Epithelial cell of proximal tubule (primary cell): ENCODE measurements at places on chromosomes 3 and 15.

GRCh38 chr3:186502966-186503712 lies 41.0 kb downstream of the CRYGS start:
- no peak for DNase-seq

- no peak for DNase-seq
Observed at GRCh38 chr3:45665101-45665572, 24.1 kb upstream of the SACM1L start.

DNA sequence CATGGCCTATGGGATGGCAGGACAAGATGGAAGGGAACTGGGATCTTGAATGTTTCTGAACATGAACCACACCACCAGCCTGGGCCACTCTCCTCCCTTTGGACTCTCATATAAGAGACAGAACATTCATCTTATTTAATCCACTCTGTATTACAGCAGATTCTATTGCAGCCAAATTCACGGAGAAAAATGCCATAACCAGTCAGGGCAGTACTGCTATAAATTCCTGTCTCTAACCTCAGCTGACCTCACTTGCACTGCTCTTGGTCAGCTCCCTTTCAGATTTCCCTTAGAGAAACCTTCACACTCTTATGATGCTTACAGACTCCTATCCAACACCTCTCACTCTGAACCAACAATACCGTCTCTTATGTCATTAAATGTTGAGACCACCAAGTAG lies 101.4 kb downstream of the RYK start:
- DNase-seq, result no peak

DNA sequence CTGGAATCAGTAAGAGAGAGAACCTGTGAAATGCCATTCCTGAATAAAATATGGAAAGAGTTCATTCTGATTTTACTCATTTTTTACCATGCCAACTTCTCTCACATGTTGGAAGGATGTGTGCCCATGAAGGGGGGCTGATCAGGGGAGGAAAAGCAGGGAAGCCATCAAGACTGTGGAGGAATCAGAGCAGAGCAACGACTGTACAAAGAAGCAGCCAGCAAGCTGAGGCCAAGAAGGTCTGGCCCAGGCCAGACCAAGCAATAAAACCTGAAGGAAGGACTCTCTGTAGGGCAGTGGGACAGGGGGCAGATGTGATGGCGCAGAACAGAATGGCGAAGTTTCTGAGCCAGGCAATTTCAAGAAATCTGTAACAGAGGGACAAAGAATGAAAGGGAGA lies 24.0 kb upstream of the ARNT2 start:
- no peak for DNase-seq

DNA sequence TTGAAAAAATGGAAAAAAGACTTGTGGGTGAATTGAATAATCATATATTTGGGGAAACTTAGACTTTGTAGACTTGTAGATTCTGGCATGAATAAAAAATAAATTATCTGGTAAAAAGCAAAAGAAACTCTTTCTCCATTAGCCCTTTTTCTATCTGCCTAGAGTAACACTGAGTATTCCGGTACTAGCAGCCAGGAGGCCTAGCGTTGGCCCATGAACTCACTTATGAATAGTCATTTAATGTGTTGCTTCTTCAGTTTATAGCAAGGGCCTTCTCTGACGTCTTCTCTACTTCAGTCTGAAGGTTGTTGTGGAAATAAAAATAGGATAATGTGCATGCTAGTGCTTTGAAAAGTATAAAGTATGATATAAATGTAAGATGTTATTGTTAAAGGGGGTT lies 851.2 kb upstream of the NR2F2 start:
- DNase-seq, result no peak

DNA sequence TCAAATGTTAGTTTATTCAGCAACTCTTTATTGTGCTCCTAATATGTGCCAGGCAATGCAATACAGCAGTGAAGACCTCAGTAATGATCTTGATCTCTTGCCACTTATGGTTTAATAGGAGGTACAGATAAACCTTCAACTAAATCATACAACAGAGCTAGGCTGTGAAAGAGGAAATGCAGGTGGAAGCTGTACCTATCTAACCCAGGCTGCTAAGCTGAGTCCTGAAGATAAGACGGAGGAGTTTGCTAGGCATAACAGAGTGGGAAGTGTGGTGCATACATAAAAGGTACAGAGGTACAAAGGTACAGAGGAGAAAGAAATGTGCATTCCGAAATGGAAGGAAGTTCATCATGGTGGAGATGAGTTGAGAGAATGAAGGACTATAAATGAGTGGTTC lies 35.0 kb downstream of the KBTBD8 start:
- DNase-seq, result no peak

DNA sequence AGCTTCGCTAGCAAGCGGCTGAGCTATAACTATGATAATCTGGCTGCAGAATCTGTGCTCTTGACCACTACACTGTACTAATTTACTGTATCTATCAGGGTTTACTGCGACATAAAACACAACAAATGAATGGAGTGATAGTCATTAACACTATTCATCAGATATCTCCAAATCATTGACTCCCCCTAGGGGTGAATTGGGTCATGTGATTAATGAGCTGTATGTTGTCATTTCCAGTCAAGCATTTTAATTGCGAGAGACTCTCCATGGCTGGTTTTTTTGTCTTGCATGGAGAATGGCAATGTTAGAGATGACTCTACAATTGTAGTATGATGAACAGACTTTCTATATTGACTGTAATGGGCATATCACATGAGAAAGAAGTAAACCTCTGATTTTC lies 10.5 kb upstream of the TM4SF18 start:
- DNase-seq, result no peak

GRCh38 chr3:177468816-177469215 lies 271.5 kb upstream of the TBL1XR1 start:
- DNase-seq, result peak; percentile 71

- no peak for DNase-seq
Observed at GRCh38 chr3:51706021-51706485, 815 bp upstream of the GRM2 start.

GRCh38 chr15:74497584-74497983 lies 36.6 kb upstream of the UBL7 start:
- DNase-seq, result no peak

DNA sequence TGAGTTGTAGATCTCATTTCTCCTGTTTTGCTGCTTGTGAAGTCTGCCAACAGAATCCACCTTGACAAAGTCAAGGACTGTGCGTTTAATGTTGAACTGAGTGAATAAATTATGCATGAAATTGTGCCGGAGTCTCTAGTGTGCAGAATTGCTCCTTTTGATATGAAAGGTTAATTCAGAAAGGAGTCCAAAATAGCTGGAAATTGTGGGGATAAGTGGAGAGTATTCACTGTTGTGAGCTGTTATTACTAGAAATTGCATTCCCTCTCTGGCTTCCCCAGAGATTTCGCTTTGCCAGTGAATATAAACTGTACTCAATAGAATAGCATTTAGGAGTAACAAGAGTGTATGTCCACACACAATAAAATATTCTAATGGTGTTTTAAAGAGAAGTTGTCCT lies 43.1 kb downstream of the SAMMSON start:
- no peak for DNase-seq

- no peak for DNase-seq
Observed at GRCh38 chr3:45995236-45996192, at the start of gene FYCO1. FYCO1 (minus strand) TSS chr3:45995824; CDS start chr3:45984910, 10,914 bp downstream.

- DNase-seq, result no peak
Observed at GRCh38 chr15:87631775-87632174, 624.8 kb downstream of the NTRK3 start.

- DNase-seq, result no peak
Observed at GRCh38 chr3:43768381-43768973, 77.7 kb downstream of the ABHD5 start.

GRCh38 chr3:67866571-67866970 lies 212.2 kb upstream of the SUCLG2 start:
- DNase-seq, result no peak

- DNase-seq, result peak; percentile 45
Observed at GRCh38 chr3:114496021-114496434, 202.2 kb downstream of the TIGIT start.

GRCh38 chr15:37979671-37980409 lies 45.4 kb downstream of the TMCO5A start:
- no peak for DNase-seq

- no peak for DNase-seq
Observed at GRCh38 chr15:92645051-92645631, 10.4 kb downstream of the FAM174B start.

GRCh38 chr3:64209866-64210621 lies 15.2 kb downstream of the PRICKLE2 start:
- no peak for DNase-seq

- DNase-seq, result no peak
Observed at GRCh38 chr3:147407498-147408187, 1.3 kb upstream of the ZIC4 start.

GRCh38 chr15:56252386-56252785 lies 8.7 kb upstream of the RFX7 start:
- DNase-seq, result no peak

GRCh38 chr3:69091389-69092029 lies 6.8 kb downstream of the ARL6IP5 start:
- no peak for DNase-seq

- no peak for DNase-seq
Observed at GRCh38 chr3:183266454-183266853, 13.4 kb downstream of the B3GNT5 start.

- no peak for DNase-seq
Observed at GRCh38 chr3:136390574-136390973, 140.4 kb downstream of the PCCB start.

DNA sequence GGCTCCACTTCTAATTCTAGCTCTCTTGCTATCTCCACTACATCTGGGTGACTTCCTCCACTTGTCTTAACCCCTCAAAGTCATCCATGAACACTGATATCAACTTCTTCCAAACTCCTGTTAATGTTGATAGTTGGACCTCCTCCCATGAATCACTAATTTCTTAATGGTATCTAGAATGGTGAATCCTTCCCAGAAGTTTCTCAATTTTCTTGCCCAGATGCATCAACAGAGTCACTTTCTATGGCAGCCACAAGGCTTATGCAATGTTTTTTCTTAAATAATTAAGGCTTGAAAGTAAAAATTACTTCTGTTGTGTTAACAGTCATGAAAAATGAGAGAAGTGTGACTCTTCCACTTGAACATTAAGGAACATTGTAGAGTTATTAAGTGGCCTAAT lies 164.3 kb downstream of the PCCB start:
- no peak for DNase-seq

DNA sequence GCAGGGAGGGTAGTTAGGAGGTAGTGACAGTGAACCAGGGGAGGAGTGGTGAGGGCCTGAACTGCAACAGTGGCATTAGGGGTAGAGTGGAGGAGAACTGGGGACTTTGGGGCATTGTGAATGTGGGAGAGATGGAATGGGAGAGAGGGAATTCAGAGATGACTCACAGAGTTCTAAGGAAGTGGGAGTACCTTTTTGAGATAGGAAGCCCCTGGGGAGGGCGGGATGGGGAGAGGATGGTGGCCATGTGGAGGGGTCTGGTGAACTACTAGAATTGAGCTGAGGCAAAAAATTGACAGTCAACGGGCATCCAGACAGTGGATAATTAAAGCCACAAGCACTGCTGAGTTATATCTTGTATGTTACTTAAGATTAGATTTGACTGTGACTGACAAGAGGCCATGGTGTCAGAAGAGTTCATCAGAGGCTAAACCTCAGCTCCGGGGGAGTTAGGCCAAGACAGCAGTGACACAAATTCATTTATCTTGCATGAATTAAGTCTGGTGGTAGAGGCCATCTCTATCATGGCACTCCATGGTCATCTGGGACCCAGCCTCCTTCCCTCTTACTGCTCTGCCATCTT lies 34.0 kb downstream of the PLEKHO2 start:
- no peak for DNase-seq

- no peak for DNase-seq
Observed at GRCh38 chr3:21216598-21216997, 534.4 kb downstream of the ZNF385D start.

- no peak for DNase-seq
Observed at GRCh38 chr15:57189466-57189865, 186.8 kb upstream of the CGNL1 start.

GRCh38 chr3:71589132-71589531 lies 5.6 kb upstream of the FOXP1 start:
- DNase-seq, result no peak

DNA sequence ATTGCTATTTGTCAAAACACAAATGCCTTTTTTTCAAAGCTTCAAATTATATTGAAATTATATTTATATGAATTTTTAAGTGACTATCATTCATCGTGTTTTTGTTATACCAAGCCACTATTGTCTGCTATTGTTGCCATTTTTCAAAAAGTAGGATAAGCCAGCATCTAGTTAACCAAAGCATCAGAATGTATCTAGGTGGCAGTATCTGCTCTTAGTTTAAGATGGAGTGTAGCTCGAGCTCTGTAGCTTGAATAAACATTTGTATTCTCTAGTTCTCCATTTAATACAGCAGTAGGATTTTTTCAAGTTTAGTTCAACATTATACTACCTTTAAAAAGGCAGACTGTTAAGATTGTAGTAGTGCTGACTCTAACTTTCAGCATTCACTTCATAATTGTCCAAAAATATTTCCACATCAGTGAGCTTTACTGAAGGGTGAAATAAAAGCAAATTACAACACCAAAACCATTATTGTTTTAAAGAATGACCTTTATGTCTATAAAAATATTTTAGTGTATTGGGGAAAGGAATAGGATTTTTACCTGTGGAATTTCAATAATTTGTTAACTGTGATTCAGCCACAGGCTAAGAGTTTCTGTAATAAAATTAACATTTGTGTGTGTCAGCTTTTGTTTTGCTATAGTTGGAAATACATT lies 19.6 kb upstream of the C15orf61 start:
- DNase-seq, result no peak

DNA sequence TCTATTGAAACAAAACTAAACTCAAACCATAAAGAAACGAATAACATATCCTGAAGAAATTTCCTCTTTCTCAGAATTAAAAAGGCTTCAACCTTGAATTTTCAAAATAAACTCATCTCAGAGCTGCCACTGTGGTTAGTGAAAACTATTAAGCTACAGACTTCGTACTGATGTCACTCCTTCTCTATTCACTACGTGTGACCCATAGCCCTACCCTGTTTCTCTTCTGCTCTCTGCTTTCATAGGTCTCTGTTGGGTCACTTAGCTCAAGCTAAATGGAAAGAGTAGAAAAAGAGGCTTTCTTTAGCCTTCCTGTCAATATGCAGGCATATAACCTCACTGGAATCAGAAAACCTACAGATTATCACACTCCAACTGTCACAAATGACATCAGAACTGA lies 126.6 kb upstream of the MME start:
- no peak for DNase-seq

DNA sequence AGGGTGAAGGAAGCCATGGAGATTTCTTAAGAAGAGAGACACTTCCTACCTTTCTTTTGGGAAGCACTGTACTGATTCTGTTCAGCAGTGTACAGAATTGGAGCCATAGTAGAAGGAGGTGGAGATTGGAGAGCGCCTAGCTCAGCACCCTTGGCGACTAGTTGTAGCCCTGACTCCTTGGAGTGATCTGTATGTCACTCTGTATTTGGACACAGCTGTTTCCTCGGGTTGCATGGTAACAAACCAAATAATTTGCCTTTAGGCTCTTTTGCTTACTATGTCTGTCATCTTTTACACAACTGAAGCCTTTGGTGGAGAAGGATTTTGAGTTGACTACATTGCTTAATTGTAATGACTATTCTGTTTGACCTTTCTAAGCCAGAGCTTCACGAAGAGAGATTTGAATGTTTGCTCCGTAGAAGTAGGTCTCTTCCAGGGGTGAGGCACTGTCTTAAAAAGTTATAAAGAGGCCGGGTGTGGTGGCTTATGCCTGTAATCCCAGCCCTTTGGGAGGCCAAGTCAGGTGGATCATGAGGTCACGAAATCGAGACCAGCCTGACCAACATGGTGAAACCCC lies 77.1 kb downstream of the AKAP13 start:
- DNase-seq, result no peak
